Left lung (tissue), 14 donors: ENCODE measurements at places on chromosomes 4 and X. TPM values are rescaled to one million over a fixed set of nuclear protein-coding genes. Genes with fewer than 3 reads are reported as not detected.

The SCFD2 gene
- polyA plus RNA-seq, result 11.4 TPM

The KIAA1210 gene
- 0.78 TPM for polyA plus RNA-seq

The PHOX2B gene
- 0.06 TPM for polyA plus RNA-seq

The KLF8 gene
- polyA plus RNA-seq, result 18.9 TPM

DNA sequence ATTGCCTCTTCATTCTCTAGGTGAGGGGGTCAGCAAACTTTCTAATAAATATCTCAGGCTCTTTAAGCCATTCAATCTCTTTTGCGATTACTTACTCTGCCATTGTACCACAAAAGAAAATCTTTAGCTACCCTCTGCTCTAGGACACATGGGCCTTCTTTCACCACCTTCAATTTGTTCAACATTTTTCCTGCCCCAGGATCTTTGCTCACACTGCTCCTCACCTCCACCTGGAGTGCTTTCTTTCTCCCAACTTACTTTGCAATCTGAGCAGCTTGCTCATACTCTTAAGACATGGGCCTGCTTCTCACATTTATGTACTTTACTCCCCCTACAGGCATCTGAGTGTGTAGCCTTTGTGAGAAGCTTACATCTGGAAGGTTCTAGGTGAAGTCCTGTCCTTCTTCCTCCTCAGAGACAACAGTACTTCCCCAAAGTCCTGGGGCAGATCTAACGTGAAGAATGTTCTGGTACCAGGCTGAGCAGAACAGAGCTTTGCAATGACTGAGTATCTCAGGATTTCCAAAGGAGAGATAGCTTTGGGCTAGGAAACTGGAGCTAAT is 55.0 kb upstream of the PRDM5 start:
- DNase-seq, result no peak

GRCh38 chr4:148226341-148226740 is 215.9 kb downstream of the NR3C2 start:
- no peak for DNase-seq

DNA sequence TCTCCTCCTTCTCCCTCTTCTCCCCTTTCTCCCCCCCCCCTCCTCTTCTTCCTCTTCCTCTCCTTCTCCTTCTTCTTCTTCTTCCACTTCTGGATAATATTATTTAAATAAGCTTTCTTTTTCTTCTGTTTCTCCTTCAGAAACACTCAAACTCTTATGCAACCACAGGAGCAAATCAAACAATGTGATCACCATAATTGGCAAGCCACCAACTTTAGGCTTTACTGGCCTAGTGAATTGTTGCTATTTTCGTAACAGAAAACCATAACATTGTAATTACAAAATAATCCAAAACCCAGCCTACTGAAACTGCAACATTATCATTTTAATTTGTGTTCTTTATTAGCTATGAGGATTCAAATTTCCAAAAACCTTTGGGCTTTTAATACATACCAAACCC is 14.3 kb downstream of the DCAF8L1 start:
- DNase-seq, result no peak

- DNase-seq, result no peak
These were observed 722 bp upstream of the TMEM33 start for GRCh38 chr4:41934514-41934900.
